ENCODE measurements at places on chromosomes 16 and 17.

DNA sequence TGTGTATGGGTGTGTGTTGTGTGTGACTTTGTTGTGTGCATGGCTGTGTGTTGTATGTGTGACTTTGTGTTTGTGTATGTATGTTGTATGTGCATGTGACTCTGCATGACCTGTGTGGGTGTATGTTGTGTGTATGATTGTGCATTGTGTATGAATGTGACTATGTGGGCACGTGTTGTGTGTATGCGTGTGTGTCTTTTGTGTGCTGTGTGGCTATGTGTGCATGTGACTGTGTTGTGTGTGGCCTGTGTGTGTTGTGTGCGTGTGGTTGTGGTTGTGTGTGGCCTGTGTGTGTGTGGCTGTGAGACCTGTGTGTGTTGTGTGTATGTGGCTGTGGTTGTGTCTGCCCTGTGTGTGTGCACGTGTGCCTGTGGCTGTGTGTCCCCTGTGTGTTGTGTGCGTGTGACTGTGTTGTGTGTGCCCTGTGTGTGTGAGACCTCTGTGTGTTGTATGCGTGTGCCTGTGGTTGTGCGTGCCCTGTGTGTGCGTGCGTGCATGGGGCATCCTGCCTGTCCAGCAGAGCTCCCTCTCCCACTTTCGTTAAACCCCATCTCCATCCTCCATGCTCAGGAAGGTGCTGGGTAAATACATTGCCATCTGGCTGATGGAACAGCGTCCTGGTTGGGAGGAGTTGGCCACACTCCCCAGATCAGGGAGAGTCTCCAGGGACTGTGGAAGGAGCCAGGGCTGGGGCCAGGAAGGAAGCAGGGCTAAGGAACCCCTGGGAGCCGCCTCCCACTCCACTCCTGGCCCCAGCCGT, 90.1 kb upstream of the GSE1 start:
- DNase-seq: no peak

DNA sequence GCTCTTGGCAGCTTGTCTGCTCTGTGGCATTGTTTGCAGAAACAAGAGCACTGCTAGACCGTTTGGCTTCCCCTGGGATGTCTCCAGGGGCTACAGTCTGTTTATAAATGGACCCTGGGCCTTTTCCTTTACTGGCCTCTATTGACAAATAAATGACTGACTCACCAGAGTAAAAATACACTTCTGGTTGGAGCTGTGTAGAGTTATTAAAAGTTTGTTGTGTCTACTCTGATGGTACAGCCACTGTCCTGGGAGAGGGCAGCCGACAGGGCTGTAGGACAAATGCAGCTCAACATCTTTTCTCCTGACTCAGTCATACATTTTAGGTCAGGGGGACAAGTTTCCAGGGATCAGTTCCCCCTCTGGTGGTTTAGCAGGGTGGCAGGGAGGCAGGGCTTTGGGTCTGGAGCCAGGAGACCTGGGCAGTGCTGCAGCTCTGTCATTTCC, 30.0 kb downstream of the FOXL1 start:
- no peak for DNase-seq

- DNase-seq: no peak
Measured at GRCh38 chr16:23837553-23838308, 1.9 kb downstream of the PRKCB start.

GRCh38 chr16:88453611-88454522, 787 bp downstream of the ZFPM1 start:
- no peak for DNase-seq

GRCh38 chr17:81412490-81413093, 17.3 kb downstream of the BAHCC1 start:
- DNase-seq: no peak

- DNase-seq: no peak
Measured at GRCh38 chr17:2034157-2034556, 4.2 kb downstream of the DPH1 start.

GRCh38 chr17:37220607-37220953, 155.2 kb upstream of the C17orf78 start:
- no peak for DNase-seq

DNA sequence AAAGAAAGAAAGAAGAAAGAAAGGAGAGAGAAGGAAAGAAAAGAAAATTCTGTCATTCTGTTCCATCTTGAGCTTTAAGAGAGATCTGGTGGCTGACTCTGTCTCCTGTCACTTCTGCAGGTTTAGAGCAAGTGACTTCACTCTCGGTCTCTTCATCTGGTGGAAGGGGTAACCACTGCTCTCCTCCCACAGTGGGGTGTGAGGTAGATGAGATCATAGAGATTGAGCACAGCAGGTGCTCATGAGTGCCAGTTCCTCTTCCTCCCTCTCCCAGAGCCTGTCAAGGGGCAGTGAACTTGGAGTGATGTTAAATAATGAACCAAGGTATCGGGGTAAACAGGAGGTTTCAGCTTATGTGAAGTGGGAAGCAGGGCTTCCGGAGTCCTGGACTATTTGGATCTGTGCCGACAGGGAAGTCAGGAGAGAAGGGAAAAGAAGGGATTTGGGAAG, 47.7 kb downstream of the BEAN1 start:
- no peak for DNase-seq

GRCh38 chr17:19656851-19657581, 8.5 kb downstream of the ALDH3A2 start:
- no peak for DNase-seq

DNA sequence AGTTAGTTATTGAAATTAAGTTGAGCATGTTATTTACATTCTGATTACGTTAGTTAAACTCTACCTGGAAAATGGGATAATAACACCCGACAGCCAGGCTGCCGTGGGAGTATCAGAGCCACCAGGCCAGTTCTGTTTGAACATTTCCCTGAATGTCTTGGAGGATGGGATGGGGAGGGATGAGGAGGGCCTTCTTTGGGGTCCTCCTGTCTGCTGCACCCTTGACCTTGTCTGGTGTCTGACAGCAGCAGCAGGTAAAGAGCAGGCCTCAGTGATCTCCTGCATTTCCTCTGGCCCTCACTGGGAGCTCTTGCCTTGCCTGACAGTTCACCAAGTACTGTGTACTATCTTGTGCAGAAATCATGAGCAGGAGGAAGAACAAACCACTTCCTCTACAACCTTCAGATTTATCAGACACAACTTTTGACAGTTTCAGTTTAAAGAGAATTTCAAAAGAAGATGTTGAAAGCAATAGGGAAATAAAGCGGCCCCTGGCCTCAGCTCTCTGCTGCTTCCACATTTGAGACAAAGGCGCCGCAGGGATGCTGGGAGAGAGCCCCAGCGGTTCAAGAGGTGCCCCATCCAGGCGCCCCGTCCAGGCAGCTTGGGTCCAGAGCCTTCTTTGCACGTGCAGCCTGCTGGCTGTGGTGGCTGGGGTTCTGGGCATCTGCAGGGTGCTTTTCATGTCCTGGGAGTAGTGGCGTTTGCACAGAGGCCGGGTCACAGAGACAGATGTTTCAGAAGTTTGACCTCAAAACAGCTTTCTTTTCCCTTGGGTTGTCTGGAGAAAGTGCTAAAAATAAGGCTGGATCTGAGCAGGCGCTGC, 25.3 kb downstream of the CMIP start:
- DNase-seq: no peak

DNA sequence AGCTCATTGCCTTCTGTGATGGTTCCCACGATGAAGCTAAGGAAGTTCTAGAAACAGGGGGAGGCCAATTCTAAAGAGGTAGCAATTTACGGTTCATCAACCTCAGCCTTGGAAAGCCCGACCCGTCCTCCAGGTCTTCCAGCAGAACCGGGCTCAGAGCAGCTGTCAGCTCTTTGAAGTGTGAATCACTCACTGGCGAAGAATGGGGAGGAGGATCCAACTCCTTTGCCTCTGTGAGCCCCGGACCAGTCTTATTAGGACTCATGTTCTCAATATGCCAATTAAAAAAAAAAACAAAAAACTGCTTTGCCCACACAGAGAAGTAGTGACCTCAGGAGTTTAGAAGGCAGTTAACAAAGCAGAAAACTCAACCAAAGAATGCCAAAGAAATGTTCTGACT, 31.4 kb downstream of the STX8 start:
- no peak for DNase-seq

- no peak for DNase-seq
Measured at GRCh38 chr16:22928882-22929435, 115.0 kb downstream of the HS3ST2 start.

DNA sequence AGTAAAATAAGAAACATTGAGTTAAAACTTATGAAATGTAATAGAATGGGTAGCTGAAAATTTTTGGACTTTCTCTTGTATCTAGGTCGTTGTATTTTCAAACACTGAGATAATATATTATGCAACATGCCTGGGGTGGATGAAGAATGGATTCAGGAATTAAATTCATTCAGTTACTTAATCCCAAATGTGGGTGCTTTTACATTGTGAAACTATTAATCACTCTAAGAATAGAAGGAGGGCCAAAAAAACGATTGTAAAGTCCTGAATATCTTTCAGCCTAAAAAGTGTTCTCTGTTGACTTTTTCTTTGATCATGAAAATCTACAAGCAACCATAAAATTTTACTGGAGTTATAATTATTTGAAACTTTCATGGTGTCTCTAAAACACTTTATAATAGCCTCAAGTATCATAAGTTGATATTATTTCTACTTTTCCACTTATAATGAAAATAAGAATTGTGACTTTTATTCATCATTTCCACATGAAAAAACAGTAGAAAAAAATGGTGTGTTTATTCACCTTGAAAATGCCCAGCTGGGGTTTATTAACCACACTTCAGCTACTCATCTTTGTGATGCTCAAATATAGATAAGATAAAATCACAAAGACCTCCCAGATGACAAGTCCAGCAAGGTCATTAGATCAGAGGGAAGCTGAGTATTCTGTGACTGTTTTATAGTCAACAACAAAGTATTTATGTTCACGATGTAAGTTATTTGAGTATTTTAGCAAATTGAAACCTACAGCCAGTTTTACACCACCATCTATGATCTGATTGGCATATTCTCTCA, 619.9 kb upstream of the SOX9 start:
- no peak for DNase-seq

GRCh38 chr17:7094652-7095019, 14.6 kb upstream of the CLEC10A start:
- no peak for DNase-seq

GRCh38 chr16:67731071-67731752, 12.1 kb upstream of the GFOD2 start:
- no peak for DNase-seq

DNA sequence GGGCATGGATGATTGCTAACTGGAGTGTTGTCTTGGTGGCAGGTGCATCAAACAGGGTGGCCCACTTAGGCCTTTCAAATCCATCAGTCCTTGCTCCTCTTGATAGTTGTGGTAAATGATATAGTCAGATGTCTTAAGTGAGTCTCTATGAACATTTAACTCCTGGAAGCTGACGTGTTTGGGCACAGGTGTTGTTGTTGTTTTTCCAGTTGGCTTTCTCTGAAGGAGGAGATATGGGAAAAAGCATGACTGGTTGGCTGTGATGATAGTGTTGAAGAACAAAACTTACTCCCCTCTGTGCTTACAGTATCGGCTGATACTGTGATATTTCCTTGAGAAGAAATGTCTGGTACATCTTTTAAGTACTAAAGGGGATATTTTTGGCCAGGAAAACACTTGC, 18.0 kb downstream of the TNRC6A start:
- DNase-seq: no peak

DNA sequence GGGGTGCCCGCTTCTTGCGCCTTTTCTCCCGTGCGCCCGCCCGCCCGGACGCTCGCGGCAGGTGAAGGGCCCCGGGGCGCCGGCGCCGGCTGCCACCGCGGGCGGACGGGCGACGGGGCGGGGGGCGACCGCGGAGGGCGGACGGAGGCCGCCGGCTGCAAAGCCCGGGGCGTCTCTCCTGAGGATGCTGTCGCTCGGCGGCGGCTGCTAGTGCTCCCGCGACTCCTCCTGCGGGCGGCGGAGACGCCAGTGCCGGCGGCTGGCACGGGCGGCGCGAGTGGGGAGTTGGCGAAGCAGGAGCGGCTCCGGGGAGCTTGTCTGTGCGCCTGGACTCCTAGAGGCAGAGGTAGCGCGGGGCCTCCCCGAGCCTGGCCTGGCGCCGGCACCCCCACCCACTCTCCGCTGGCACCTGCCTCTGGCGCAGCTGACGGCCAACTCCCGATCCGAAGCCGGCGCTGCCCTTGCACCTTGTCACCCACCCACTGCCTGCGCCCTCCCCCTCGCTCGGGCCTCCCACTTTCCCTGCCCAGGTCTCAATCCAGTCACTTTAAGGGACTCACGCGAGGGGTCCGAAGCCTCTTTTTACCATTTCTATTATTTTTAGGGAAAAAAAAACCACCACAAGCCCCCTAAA, at the start of gene FAM20A:
TSS of gene FAM20A (minus strand) at position 437 of the 634 bp plus-strand sequence. CDS start 701 bp downstream, outside the sequence.
- DNase-seq: no peak

DNA sequence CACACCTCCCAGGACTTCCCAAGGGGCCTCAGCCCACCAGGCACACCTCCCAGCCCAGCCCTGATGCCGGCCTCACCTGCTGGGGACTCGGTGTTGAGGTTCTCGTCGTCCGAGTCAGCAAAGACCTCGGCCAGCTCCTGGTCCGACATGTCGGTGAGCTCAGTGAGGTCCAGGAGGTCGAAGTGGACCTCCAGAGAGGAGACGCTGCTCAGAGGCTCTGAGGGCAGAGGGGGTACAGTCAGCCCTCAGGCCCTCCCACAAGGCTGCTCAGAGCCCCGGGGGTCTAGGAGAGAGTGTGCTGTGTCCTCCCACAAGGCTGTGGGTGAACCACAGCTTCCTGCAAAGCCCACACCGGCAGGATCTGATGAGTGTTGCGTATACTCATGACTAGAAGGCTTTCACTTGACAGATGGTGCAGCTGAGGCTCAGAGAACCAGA, 10.5 kb downstream of the DBNDD1 start:
- DNase-seq: no peak

- no peak for DNase-seq
Measured at GRCh38 chr17:18382441-18383078, 5.0 kb downstream of the EVPLL start.

GRCh38 chr16:51024703-51025102, 126.4 kb downstream of the SALL1 start:
- DNase-seq: no peak

DNA sequence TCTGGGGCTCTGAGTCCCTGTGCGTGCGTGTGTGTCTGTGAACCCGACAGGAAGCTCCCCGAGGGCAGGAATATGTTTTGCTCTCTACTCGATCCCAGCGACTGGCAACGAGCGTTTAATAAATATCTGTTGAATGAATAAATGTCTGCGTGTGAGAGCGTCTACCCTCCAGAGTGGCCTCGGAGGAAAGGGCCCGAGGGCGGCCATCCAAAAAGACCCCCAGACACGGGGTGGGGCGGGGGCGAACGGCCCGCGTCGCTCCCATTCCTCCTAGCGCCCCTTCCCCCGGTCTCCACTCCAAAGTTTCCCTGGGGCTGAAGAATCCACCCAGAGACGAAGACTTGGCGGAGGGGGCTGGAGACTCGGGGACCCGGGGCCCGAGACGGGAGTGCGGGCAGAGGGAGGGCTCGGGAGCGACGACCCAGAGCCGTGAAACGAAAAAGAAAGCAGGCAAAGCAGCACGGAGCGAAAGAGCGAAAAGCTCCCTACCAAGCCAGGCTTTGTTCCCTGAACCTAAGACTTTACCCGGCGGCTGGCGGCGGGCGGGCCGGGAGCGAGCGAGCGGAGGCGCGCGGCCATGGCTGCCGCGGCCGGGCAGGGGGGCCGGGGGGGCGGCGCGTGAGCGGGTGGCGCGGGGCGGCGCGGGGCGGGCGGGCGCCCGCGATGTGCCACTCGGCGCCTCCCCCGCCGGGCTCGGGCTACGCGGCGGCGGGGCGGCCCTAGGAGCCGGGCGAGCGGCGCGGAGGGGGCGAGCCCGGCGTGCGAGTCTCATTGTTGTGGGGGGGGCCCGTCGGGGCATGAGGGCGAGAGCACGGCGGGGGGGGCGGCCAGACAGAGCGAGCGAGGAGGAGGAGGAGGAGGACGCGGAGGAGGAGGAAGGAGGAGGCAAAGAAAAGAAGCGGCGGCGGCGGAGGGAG, at the start of gene MLLT6:
TSS of gene MLLT6 (plus strand) at position 668 of the 917 bp plus-strand sequence. CDS start 360 bp downstream, outside the sequence.
- DNase-seq: peak; percentile 62

- no peak for DNase-seq
Measured at GRCh38 chr17:77473615-77474226, 333.0 kb downstream of the SEC14L1 start.

All from SW 1271 (cell line).